ENCODE measurements at places on chromosomes 6 and 20. TPM values are rescaled to one million over a fixed set of nuclear protein-coding genes. Genes with fewer than 3 reads are reported as not detected.

The UBD gene
- total RNA-seq: not detected

The JARID2 gene
- 43.4 TPM for total RNA-seq

- DNase-seq: no peak
Measured at GRCh38 chr6:20819774-20820400, 285.6 kb downstream of the CDKAL1 start.

The PLCB1 gene
- 20.7 TPM for total RNA-seq

DNA sequence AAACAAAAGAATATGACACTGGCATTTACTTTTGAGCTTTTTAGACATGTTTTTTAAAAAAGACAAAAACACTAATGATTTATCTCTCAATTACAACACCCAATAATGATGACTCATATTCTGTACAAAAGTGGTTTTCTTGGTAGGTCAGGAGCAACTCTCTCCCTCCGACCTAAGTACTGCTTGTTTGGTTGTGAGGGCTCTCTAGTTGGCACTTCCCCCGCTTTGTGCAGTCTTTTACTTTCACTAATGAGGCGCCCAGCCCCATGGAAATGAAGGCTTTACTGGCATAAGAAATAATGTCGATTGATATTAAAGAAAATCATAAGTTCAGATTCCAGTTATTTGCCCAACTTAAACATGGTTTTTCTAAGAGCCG is 1.3 kb downstream of the KPNA5 start:
- DNase-seq: no peak

- DNase-seq: no peak
Measured at GRCh38 chr6:99979953-99980352, 14.1 kb downstream of the MCHR2 start.

GRCh38 chr20:33710681-33711445 is 9.2 kb downstream of the PXMP4 start:
- DNase-seq: no peak

- DNase-seq: no peak
Measured at GRCh38 chr20:1375515-1375914, 17.3 kb downstream of the FKBP1A start.

DNA sequence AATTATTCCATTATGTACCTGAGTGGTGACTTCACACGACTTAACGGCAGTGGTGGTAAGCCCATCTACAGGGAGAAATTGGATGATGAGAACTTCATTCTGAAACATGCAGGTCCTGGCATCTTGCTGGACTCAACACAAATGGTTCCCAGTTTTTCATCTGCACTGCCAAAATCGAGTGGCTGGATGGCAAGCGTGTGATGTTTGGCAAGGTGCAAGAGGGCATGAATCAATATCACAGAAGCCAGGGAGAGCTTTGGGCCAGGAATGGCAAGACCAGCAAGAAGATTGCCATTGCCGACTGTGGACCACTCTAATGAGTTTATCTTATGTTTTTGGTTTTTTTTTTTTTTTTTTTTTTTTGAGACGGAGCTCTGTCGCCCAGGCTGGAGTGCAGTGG is 172.3 kb downstream of the ZNF217 start:
- no peak for DNase-seq

The ERVFRD-1 gene
- under 0.01 TPM for total RNA-seq

- peak; percentile 42 for DNase-seq
Measured at GRCh38 chr20:4519534-4519933, 202.2 kb upstream of the PRND start.

- DNase-seq: no peak
Measured at GRCh38 chr6:70843328-70843918, 113.4 kb downstream of the B3GAT2 start.

DNA sequence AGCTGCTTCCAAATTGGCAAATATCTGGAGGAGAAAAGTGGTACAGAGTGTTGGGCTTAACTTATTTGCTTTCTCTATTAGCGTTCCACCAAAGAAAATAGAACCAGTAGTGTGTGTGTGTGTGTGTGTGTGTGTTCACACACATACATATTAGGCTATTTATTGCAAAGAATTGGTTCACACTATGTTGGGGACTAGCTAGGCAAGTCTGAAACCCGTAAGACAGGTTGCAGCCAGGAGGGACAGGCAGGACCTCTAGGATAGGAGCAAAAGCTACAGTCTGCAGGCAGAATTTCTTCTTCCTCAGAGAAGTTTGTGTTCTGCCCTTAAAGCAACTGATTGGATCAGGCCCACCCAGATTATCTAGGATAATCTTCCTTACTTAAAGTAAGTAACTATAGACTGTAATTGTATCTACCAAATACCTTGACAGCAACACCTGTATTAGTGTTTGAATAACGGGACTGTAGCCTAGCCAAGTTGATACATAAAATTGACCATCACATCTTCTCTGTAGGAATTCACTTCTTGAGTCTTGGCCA is 12.8 kb downstream of the KCTD20 start:
- DNase-seq: no peak

GRCh38 chr6:16821834-16822264 is 60.6 kb upstream of the ATXN1 start:
- DNase-seq: no peak

- DNase-seq: no peak
Measured at GRCh38 chr6:156102129-156102528, 646.5 kb upstream of the NOX3 start.

The DCDC2 gene
- total RNA-seq: under 0.01 TPM

The TREML2 gene
- 8.1 TPM for total RNA-seq

GRCh38 chr6:34447386-34447785 is 18.5 kb upstream of the PACSIN1 start:
- no peak for DNase-seq

DNA sequence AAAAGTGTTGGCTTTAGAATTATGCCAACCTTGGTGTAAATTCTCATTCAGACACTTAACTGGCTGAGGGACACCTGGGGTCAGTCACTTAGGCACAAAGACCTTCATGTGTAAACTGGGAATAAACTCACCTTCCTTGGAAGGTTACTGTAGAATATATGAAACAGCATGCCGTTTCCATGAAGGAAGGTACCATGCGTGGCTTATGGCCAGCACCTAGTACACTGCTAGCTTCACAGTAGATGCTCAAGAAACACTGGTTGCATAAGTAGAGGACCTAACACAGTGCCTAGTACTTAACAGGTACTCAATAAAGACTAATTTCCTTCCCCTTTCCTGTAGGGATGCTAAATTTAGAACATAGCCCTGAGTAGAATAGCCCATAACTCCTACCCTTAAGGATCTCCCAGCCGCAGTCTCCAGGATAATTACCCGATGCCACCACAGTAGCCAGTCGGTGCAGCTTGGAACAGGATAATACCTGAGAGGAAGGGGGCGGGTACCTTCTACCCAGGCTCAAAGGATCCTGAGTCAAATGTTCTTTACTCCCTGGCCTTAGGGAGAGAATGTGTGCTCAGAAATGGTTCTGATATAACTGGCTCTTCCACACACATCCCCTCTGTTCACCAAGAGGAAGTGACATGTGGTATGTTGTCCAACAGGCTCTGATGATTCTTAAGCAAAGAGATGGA is 3.6 kb downstream of the BCL2L1 start:
- no peak for DNase-seq

DNA sequence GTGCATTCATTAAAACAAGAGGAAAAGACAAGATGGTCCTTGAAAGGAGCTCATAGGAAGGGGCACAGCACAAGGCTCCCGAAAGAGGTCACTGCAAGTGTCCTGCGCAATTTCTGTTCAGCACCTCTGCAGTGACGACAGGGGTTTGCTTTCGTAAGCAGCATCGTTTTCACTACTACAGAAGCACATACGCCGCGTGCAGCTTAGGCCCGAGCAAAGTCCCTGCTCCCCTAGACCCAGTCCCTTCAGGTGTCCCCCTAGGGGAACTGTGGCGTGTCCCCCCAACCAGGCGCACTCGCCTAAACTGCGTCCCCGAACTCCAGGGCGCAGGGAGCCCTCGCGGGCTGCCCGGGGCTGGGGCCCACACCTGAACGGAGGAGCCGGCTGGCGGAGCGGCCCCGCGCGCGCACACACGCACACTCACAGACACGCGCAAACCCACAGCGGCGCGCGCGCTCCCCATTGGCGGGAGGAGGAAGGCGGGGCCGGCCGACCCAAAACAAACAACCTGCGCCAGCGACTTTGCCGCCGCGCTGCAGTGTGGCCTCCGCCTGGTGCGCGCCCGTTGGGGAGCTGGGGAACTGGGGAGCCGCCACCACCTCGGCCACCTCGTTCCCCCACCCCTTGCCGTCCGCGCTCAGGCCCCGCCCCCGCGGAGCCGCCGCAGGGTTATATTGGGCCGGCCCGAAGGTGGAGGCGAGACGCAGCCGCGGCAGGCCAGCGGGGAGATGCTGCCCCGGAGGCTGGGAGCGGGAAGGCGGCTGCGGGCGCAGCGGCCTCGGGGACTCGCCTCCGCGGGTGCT is at the start of gene FOXQ1:
Gene FOXQ1 (plus strand): TSS at position 699 of the 803 bp plus-strand sequence. CDS start 607 bp downstream, outside the sequence.
- peak; percentile 42 for DNase-seq

DNA sequence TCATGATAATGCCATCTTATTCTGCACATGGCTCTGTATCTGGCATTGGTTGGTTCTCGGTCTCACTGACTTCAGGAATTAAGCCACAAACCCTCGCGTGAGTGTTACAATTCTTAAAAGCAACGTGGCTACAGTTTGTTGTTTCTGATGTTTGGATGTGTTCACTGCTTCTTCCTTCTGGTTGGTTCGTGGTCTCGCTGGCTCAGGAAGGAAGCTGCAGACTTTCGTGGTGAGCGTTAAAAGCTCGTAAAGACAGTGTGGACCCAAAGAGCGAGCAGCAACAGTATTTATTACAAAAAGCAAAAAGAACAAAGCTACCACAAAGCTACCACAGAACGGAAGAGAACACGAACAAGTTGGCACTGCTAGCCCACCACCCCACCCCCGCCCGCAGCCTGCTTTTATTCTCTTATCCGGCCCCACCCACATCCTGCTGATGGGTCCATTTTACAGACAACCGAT is 51.1 kb downstream of the MYLIP start:
- peak; percentile 92 for DNase-seq

DNA sequence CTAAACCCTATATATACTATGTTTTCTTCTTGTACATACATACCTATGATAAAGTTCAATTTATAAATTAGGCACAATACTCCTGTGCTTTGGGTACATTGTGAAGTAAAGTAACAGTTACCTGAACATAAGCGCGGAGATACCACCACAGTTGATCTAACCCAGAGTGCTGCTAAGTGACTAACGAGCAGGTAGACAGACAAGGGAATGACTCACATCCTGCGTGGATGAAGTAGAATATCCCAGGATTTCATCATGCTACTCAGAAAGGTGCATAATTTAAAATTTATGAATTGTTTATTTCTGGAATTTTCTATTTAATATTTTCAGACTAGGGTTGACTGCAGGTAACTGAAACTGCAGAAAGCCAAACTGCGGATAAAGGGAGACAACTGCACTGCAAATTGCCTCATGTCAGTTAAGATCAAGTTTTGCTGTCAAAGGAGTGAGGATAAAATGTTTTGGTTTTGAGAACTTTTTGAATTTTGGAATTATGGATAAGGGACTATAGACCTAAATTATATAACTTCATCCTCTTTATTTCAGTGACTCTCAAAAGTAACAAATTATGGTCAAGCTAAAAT is 14.4 kb downstream of the MKKS start:
- no peak for DNase-seq

DNA sequence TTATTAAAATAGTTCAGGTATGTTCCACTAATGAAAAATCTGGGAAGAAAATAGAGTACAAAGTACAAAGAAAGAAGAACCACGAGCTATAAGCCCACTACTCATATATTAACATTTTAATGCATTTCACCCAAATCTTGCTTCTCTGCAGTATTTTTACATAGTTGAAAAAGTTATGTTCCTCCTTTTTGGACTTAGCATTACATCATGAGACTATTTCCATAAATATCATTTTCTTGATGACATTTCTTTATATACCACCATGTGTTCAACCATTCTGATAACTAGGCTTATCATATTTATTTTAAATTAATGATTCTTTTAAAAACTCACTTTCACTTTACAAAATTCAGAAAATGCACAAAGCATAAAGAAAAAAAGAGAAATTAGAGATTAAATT is 3.0 kb downstream of the IPCEF1 start:
- DNase-seq: no peak

The SERINC1 gene
- total RNA-seq: 59.2 TPM

The PAK5 gene
- not detected for total RNA-seq

The HCRTR2 gene
- not detected for total RNA-seq

The HLA-DQA1 gene
- total RNA-seq: 1.6 TPM

- no peak for DNase-seq
Measured at GRCh38 chr6:90610751-90611542, 24.1 kb upstream of the MAP3K7 start.

The BNIP5 gene
- not detected for total RNA-seq

The ASCC3 gene
- 16.4 TPM for total RNA-seq

The DYNLT2 gene
- 2.7 TPM for total RNA-seq

- no peak for DNase-seq
Measured at GRCh38 chr6:169315830-169316614, 62.4 kb upstream of the THBS2 start.

DNA sequence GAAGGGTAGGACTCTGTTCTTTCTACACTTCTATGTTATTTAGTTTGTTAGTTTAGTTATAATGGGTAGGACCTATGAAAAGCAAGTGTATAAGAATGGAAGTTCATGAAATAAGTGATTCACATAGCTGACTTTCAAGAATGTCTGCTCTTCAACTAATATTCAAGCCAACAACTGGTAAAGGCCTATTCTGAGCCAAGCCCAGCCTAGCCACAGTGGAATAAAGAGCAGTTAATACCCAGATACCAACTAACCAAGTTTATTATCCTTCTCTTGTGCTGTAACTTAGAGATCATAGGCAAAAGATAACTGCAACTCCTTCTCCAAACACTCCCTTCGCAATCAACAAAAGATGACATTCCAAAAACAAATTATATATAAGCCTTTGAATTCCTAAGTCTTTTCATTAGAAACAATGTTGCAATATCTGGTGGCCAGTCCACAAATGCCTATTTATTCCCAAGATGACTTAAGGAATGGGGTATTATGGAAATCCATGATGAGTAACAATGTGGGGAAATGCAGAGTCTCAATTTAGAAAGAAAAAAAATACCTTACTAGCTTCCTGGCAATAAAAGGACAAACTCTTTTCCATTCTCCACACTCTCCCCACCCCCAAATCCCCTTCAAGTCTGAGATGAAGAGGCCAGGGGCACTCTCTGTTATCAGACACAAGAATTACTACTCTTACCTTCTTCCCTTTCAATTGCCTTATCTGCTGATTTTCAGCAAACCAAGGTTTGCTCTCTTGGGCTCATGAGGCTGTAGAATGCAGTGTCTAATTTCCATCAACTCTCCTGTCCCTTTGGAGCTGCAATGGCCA is 27.4 kb downstream of the BTBD9 start:
- no peak for DNase-seq

- DNase-seq: no peak
Measured at GRCh38 chr6:157209865-157210530, 113.3 kb downstream of the TMEM242 start.

Measured in hematopoietic multipotent progenitor cell (in vitro differentiated cells).